ENCODE measurements at places on chromosomes 16 and 17.

DNA sequence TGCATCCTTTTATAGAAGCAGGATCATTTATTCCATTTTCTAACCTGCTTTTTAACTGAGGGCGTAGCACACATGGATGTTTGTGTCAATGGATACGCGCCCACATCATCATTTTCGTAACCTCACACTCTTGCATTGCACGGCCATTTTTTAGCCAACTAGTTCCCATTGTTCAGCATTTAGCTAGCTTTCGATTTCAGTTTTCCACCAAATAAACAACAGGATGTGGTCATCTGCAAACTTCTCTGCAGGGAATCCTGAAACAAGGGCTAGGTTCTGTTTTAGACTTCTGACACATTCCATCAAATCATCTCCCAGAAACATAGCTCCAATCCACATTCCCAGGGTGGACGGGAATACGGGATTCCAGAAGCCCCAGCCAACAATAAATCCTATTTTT is 6.4 kb downstream of the CYB561 start:
- DNase-seq = no peak

- no peak for DNase-seq
Measured at GRCh38 chr16:64880006-64880405, 241.9 kb downstream of the CDH11 start.

GRCh38 chr16:54939510-54940278 is 9.0 kb downstream of the IRX5 start:
- no peak for DNase-seq

- no peak for DNase-seq
Measured at GRCh38 chr17:49055181-49055927, 58.2 kb downstream of the IGF2BP1 start.

Data from activated T-cell treated with anti-CD3 and anti-CD28 coated beads for 24 hours (primary cell).